ENCODE measurements at places on chromosomes 5 and 9. TPM values are rescaled to one million over a fixed set of nuclear protein-coding genes. Genes with fewer than 3 reads are reported as not detected.

FAM174A gene
- total RNA-seq: 4.7 TPM

SAP30L gene
- total RNA-seq: 24.5 TPM

SHISAL2B gene
- total RNA-seq: not detected

DNA sequence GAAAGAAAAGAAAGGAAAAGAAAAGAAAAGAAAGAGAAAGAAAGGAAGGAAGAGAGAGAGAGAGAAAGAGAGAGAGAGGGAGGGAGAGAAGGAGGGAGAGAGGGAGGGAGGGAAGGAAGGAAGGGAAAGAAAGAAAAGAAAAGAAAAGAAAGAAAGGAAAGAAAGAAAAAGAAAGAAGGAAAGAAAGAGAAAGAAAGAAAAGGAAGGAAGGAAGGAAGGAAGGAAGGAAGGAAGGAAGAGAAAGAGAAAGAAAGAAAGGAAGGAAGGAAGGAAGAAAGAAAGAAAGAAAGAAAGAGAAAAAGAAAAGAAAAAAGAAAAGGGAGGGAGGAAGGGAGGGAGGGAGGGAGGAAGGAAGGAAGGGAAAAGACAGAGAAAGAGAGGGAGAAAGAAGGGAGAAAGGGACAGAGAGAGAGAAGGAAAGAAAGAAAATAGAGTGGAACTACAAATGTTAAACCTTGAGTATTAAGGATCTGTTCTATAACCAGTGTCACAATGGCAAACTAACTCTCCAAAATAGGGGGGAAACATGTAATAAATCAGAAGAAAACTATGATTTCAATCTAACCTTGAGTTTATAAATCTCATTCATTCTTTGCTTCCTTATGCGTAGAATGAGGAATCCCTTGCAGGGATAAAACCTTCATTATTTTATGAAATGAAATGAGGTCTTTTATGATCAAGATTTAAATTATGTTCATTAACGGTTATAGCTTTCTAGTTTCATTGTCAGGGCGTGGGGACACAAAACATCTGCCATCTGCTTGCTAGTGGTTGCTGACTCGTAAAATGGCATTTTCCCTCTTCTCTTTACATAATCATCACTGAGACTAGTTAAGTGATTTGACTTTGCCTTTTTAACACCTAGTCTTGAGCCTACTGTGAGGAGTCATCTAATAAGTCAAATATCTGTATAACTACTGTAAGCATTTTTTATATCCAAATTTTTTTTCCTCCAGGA, 40.7 kb upstream of the RAD23B start:
- DNase-seq: peak; percentile 26

All from activated CD4-positive, alpha-beta T cell treated with anti-CD3 and anti-CD28 coated beads for 36 hours (primary cell).